ENCODE measurements at places on chromosomes 6 and 20.

- no peak overlapping the region for H3K27ac ChIP-seq
- H3K4me1 ChIP-seq, result no peaks in the 10 kb centered on the region
- no peak overlapping the region for H3K4me3 ChIP-seq
- no peaks in the 10 kb centered on the region for H3K27me3 ChIP-seq
- DNase-seq, result no peak
These were observed 11.8 kb downstream of the TRIM10 start for GRCh38 chr6:30149234-30149633.

- H3K27me3 ChIP-seq, result no peaks in the 10 kb centered on the region
- H3K27ac ChIP-seq, result no peak overlapping the region
- H3K36me3 ChIP-seq, result peaks cover 16% of the 10 kb centered on the region
- H3K4me3 ChIP-seq, result peak overlapping the region; percentile 61
These were observed 8.3 kb downstream of the BAK1 start for GRCh38 chr6:33571637-33572316.

DNA sequence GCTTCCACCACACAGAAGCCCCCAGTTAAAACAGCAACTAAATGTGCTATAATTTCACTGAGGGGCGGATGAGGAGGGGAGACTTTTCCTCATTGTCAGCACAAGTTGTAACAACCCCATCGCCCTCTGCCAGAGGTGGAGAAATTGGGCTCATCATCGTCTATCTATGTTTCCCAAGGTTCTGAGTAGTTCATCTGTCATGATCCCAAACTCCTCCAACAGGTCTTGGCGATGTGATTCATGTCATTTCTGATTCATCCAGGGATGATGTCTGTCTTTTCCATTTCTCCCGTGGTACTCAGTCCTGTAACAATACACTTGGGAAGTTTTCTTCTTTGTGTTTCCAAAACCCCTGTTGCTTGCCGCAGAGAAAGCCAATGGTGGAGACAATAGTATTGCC, 51.0 kb downstream of the TFAP2A start:
- H3K27ac ChIP-seq, result no peak overlapping the region
- no peaks in the 10 kb centered on the region for H3K36me3 ChIP-seq
- no peak for DNase-seq
- no peaks in the 10 kb centered on the region for H3K4me1 ChIP-seq

DNA sequence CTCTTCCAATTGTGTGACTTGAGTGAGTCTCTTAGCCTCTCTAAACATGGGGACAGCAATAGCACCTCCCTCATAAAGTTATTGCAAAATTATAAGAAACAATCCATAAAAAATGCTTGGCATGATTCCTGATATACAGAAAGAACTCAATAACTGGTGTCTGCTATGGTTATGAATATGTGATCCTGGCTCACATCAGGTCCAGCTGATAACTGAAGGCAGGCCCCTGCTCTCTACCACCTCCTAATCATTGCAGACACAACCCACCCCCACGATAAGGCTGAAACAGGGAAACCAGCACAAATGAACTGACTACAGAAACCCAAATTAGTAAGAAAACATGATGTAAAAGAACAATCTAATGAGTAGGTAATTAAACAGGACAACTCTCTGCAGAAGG, 5.4 kb downstream of the TRIM15 start:
- H3K27me3 ChIP-seq, result peaks cover 7% of the 10 kb centered on the region
- H3K4me3 ChIP-seq, result no peak overlapping the region
- no peak overlapping the region for H3K27ac ChIP-seq
- no peak for DNase-seq
- H3K4me1 ChIP-seq, result peaks cover 2% of the 10 kb centered on the region
- no peaks in the 10 kb centered on the region for H3K36me3 ChIP-seq

DNA sequence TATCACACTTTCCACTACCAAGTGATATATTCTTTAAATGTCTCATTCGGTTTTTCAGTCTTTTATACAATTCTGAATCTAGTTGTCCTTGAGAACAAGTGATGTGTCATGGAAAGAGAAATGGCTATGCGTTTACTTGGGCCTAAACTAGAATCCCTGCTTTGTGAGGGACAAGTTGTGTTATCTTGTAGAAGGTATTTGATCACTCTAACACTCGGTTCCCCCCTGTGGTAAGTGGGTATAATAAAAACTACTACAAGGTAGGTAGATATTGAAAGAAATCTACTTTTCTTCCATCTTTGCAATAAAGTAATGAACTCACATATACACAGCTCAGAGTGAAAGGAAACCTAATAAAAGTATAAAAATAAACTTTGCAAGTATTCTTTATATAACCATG, 108.9 kb downstream of the MANEA start:
- H3K27me3 ChIP-seq, result no peaks in the 10 kb centered on the region

- H3K27me3 ChIP-seq, result no peaks in the 10 kb centered on the region
- no peak overlapping the region for H3K4me3 ChIP-seq
- peaks cover 5% of the 10 kb centered on the region for H3K4me1 ChIP-seq
- H3K27ac ChIP-seq, result no peak overlapping the region
These were observed 21.9 kb upstream of the AGPAT4 start for GRCh38 chr6:161295784-161296183.

- no peak for DNase-seq
- no peaks in the 10 kb centered on the region for H3K27me3 ChIP-seq
- peaks cover 44% of the 10 kb centered on the region for H3K36me3 ChIP-seq
- H3K4me1 ChIP-seq, result no peaks in the 10 kb centered on the region
- H3K27ac ChIP-seq, result no peak overlapping the region
These were observed 24.7 kb downstream of the PTGIS start for GRCh38 chr20:49543071-49543857.

GRCh38 chr20:25481235-25481917, 73.9 kb downstream of the GINS1 start:
- 0 out of 2 replicates have a peak, but pooled peaks cover under 1% of the 10 kb centered on the region for H3K4me1 ChIP-seq
- no peak overlapping the region for H3K4me3 ChIP-seq
- no peaks in the 10 kb centered on the region for H3K27me3 ChIP-seq

DNA sequence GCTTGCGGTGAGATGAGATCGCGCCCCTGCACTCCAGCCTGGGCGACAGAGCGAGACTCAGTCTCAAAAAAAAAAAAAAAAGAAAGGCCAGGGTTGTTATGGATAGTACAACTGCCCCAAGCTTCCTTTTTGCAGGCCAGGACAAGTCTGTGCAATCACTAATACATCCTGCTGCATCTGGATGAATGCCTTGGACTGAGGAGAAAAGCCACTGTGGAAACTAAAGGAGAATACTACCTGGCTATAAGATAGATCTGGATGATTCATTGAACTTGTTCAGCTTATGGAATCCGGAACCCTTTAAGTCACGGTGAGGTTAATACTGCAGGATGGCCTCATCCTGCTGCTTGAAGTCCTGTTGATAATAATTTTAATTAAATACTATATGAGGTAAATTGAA, 278.2 kb downstream of the TFAP2A start:
- no peaks in the 10 kb centered on the region for H3K4me1 ChIP-seq
- H3K27ac ChIP-seq, result no peak overlapping the region
- DNase-seq, result no peak
- H3K27me3 ChIP-seq, result no peaks in the 10 kb centered on the region

- no peak overlapping the region for H3K4me3 ChIP-seq
- peaks cover 14% of the 10 kb centered on the region for H3K4me1 ChIP-seq
- peaks cover 19% of the 10 kb centered on the region for H3K36me3 ChIP-seq
- H3K27ac ChIP-seq, result no peak overlapping the region
These were observed 5.1 kb downstream of the HEY2 start for GRCh38 chr6:125754566-125754965.
